ENCODE measurements at places on chromosomes 7 and 10.
A peak's percentile ranks its signal among the peaks of the same experiment; 100 is the strongest.

- no peak for DNase-seq
These were observed 22.8 kb downstream of the GLI3 start for GRCh38 chr7:42214060-42214679.

DNA sequence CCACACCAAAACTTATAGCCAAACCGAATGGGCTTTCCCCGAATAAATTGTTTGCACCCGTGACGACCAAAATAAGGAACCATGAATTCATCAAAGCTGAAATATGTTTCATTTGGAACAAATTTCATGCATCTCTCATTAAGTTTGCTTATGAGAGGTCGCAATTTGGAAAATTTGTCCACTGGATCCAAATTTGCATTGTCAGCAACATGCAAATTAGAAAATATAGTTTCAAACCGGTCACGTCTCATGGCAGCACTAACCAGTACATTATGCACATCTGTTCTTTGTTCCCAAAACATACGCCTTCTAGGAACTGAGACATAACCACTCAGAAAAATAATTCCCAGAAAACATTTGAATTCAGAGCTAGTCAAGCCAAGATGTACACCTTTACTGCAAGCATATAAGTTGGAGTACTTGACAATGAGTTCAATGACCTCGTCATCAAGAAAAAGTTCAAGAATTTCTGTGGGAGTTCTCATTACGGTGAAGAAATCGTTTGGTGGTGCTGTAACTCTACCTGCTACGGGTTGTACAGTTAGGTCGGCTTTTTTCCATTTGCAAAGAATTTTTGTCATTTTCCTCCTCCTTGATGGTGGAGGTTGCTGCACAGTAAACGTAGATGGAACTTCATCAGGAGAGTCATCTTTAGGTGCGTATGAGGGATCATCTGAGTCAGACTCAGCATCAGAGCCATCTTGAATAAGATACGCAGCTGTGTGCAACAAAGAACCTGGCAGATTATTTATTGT is 22.5 kb downstream of the ERCC6 start:
- DNase-seq, result no peak

- no peak for DNase-seq
These were observed 36.7 kb downstream of the DNAH11 start for GRCh38 chr7:21579341-21580072.

DNA sequence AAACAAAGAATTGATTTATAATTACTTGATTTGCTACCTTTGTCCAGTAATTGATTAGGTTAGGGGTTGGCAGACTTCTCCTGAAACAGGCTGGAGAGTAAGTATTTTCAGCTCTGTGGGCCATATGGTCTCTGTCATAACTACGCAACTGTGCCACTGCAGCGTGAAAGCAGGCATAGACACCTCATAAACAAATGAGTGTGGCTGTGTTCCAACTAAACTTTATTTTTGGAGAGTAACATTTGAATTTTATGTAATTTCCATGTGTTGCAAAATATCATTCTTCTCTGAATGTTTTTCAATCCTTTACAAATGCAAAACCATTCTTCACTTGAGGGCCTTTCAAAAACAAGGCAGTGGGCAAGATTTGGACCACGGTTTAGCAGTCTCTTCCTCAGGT is 76.9 kb downstream of the GALNT17 start:
- DNase-seq, result no peak

GRCh38 chr7:43735802-43736603 is 6.7 kb upstream of the COA1 start:
- no peak for DNase-seq

DNA sequence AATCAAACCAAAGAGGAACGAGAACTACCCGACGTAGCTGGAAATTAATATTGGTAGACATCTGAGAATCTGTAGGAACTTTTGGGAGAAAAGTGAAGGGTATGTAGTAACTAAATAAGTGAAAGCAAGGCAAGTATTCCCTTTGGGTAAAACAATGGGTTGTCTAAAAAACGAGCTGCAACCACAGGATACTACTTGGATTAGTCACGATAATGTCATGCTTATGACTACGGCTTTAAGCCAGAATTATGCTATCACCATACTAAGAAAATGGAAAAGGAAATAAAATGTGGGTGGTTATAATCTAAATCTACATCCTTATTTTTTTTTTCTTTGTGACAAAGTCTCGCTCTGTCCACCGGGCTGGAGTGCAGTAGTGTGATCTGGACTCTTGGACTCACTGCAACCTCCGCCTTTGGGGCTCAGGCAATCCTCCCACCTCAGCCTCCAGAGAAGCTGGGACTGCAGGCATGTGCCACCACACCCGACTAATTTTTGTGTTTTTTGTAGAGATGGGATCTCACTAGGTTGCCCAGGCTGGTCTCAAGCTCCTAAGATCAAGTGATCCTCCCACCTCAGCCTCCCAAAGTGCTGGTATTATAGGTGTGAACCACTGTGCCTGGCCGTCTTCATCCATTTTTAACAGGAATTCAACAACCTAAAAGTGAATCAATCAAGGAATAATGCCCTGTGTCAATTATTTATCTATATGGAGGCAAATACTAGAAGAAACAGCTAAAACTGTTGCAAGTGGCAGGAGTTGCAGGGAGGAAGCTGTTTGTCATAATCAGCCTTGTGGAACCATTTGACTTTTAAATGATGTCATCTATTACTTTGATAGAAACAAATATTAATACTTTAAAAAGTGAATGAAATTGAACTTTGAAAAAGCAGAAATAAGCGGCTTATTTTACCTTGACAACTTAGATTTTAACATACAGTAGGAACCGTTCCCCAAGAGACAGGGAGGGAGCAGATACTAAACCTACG is 189.3 kb downstream of the PRPF18 start:
- DNase-seq, result no peak

- no peak for DNase-seq
These were observed 212.4 kb downstream of the ELFN1 start for GRCh38 chr7:1882451-1882850.

DNA sequence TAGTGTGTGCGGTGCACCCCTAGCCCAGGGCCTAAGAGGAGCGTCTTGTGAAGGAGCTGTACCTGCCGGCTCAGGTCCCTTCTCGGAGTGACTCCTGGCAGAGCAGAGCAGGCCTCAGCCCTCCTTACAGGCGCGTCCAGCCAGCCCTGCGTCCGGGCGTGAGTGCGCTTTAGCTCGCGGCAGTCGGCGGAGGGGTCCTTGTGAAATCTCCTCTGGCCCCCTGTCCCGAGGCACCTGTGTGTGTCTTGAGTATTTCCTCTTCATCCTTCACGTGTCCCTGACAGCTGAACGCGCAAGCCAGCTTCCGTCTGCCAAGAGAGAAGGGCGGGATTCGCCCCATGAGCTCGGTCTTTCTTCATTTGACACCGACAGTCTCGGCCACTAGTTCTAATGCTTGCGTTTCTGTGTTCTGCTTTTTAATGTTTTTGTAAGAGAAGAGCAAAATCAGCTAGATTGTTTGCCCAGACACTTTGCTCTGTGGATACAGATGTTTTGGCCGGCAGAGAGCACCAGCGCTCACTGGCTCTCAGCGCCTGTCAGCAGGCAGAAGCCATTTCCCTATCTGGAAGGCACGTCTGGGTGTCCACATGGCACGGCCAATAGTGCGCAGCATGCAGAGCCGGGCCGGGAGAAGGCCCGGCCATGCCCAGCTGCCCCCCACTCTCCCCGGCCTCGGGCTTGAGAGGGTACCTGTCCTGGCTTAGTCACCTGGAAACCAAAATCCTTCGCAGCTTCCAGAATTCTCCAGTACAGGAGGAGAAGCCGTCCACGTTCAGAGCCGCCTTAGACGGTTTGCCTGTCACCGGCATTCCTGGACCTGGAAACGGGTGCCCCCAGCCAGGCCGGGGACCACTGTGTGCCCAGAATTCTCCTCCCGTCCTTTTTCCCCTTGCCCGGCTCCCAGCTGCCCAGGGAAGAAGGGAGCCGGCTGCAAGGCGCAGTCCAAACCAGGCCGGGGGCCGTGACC is 7.0 kb downstream of the GET4 start:
- DNase-seq, result no peak

- no peak for DNase-seq
These were observed 42.3 kb downstream of the ATAD1 start for GRCh38 chr10:87775766-87776165.

DNA sequence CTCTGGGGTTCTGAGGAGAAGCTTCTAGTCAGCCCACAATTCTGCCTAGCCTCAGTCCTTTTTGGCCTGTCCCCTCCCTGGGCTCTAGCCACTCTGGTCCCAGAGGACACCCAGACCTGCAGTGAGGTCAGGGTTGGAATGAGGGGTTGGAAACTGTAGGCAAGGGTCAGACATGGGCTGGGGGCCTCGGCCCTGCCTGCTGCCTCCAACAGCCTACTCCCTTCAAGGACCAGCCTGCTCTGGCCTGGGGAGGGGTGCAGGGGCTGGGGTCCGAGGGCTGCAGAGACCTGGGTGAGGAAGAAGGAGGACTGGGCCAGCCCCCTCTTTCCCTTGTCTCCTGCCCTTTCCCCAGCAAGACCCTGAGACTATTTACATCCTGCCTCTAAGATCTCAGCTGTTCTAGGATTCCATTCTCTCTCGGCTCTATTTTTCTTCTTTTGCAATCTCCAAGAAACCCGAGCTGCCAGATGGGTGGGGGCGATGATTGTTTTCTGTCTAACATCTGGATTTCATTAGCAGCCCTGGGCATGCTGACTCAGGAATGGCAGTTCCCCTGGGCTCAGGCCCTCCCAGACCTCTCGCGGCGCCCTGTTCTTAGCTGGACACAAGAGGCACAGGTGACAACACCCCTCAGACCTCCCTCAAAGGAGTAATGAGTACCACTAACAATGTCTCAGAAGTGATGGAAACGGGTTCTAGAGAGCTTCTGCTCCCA is 23.1 kb downstream of the ZCCHC24 start:
- no peak for DNase-seq

DNA sequence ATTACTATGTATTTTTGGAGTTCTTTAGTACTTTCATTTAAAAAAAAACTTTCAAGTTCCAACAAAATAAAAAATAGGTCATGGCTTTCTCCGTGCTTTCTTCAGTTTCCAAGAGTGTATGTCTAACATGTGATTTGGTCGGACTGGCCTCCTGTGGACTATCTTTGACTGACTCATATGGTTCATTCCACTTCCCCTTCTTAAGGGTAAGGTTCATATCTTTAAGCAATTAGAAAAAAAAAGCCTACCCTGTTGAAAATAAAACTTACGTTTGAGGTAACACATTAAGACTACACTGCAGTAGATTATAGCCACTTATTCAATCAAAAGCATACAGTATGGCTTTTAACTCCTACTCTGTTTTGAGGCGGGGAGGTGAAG is 112.8 kb upstream of the AHR start:
- no peak for DNase-seq

GRCh38 chr7:66671034-66671433 is 42.4 kb downstream of the KCTD7 start:
- no peak for DNase-seq

DNA sequence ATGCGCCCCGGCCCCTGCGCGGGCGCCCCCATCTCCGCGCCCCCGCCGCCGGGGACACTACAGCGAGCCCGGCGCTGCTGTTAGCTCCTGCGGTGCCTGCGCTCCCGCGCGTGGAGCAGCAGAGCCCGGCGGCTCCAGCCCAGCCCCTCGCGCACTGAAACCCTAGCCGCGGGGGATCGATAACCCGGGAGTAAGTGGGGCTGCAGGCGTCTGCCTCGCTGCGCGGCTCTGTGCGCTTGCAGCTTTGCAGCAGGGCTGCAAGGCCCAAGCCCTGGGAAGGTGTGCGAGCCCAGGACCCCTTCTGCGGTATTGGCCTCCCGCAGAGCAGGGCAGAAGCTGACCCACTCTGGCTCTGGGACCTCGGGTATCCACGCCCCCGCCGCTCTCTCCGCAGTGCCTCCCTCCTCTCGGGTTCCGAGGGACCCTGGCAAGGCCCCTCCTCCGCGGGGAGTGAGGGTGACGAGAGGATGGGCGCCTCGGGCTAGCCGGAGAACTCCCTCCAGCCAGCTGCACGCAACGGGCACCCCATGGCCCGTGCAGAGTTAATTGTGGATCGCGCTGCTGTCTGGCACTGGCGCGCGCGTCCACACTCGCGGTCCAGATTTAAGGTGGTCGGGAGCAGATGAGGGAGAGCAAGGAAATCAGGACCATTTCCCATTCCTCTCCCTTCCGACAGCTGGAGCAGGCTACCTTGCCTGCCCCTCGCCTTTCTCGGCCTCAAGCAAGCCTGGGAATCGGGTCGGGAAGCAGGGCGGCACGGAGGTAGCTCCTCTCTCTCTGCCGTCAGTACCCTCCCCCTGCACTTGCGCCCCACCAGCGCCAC is 2.1 kb downstream of the SHH start:
- no peak for DNase-seq

GRCh38 chr10:77110757-77111156 is 526.9 kb downstream of the KCNMA1 start:
- no peak for DNase-seq

DNA sequence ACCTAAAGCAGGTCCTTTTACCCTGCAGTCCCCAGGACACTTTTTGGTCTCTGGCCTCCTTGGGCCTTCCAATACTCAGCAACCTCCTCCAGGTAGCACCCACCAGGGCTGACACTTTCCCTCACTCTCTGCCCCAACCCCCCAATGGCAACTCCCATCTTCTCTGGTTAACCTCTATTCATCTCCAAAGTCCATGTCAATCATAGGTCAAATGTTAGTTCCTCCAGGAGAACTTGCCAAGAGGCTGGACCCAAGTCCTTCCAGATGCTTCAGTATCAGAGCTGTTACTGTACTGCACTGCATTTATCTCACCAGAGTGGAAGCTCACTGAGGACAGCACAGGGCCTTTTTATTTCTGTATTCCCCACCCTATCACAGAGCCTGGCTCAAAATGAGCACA is 295.0 kb upstream of the KLF14 start:
- no peak for DNase-seq

DNA sequence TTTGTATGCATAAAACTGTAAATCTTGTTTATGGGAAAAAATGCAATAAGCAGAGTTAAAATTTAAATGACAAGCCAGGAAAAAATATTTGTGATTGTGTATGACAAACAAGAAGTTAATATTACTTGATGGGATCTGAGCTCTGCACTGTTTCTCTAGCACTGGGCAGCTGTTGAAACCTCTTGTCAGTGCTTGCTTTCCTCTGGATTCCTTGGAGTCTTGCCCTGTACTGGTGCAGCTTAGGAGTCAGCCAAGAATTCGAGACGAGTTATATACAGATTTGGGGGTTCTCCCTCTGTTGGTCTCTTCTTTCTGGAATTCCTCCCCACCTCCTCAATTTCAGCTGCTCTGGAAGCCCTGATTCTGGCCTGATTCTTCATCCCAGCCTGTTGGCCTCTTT is 24.3 kb upstream of the OPN4 start:
- no peak for DNase-seq

- no peak for DNase-seq
These were observed 171.3 kb downstream of the MAGI2 start for GRCh38 chr7:79282070-79282694.

GRCh38 chr10:79241990-79242619 is 105.2 kb upstream of the PPIF start:
- DNase-seq, result peak; percentile 43

All from activated CD8-positive, alpha-beta memory T cell treated with anti-CD3 and anti-CD28 coated beads for 48 hours (primary cell).